ENCODE measurements at places on chromosomes 5 and 9.

DNA sequence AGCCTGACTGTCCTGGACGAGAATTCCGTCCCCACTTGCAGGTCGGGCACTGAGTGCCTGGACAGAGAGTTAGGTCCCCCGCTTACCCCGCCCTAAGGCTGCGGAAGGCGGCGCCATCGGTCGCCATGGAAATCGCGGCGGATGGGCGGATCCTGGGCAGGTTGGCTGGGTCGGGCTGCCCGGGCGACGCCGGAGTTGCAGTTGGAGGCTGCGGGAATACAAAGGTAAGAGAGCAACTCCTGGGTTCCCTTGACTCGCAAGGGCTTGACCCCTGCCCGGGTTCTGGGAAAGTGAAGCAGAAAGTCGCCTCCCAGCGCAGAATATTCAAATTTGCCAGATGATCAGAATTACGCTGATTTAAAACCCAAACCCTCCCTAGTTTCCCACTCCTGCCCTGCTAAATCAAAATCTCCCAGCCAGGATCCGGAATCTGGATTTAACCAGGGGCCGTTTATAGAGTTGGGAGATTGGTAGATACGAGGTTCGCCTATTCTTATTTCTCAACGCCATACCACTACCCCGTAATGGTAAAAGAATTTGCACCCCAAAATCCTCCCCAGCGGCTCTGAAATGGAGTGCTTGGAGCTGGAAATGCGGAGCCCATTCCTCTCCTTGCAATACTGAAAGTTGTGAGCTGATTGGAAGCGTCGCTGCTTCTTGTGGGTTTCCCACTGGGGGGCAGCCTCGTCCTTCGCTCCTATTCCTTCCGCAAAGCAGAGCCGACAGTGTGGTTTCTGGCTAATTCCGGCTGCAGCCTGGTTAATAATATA lies 156.4 kb upstream of the RASEF start:
- DNase-seq: peak; percentile 88

DNA sequence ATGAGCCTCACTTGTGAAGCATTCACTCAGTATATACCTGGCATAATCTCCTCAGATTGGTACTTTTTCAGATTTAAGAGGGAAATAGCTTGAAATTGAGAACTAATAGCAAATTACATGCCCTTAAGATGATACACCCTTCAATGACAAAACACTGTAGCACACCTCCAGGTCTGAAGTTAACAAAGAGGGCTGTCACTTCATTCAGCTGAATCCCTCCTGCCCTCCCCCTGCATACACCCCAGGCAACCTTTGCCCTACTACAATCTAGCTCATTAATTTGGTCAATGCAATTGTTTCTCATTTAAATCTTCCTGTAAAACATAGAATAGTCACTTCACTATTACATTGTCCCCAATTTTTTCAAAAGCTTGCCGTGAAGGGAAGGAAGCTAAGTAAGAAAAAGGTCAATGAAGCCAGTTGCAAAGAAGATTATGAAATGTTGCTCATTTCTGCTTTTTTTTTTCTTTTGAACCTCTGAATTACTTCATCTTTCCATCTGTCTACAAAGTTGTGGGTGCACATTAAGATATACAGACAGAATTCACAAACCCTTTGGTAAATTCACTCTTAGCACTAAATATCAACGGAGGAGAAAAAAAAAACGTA lies 294.8 kb upstream of the PTGER4 start:
- no peak for DNase-seq

- no peak for DNase-seq
These were observed 657.1 kb upstream of the CDH10 start for GRCh38 chr5:25301836-25302235.

DNA sequence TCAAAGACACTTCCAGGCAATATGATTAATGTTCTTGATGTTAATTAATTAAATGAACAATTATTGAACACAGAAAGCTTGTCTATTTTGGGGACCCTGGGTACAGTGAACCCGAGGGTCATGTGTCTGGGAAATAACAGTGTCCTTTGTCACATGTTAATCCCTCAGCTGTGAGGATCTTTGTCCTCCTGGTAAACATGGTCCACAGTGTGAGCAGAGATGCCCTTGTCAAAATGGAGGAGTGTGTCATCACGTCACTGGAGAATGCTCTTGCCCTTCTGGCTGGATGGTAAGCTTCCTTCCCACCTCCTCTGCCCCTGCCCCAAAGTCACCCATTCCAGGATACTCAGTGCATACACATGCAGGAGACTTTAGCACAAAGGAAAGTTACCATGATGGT lies 107.9 kb downstream of the MEGF10 start:
- no peak for DNase-seq

DNA sequence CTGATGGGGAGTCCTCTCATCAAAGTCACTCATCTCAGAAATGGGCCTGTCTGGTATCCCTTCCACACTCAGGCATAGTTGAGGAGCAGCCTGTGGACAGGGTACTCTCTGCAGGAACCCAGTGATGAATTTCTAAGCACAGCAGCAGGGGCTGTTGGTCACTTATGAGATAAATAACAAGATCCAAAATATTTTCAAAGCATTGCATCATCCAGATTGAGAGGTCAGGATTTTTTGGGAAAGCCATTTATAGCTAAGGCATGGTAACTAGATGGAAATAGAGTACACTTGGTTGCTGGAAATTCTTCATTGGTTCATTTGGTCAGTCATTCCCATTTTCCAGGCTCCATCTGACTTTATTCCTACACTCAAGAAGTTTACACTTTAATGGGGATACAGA lies 246.8 kb upstream of the RAI14 start:
- DNase-seq: no peak

GRCh38 chr5:177497292-177498012 lies at the start of gene PDLIM7:
Gene PDLIM7 (minus strand): TSS chr5:177497604. CDS start chr5:177496512, 1,092 bp downstream.
- peak; percentile 98 for DNase-seq

DNA sequence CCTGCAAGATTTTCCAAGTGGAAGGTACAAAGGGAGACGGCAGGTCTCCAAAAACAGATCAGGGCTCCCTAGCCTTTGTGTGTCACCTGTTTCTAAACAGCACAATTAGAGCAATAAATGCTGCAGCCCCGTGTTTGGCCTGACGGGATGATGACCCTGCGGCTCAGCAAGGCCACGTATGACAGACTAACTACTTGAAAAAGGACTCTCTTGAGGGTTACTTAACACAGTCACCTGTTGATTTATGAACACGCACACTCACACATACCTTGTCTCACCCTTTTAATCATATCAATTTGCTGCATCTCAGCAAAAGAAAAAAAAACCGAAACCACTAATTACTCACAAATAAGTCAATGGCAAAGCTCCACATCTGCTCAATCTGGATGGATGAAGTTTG lies 199.6 kb upstream of the GAS1 start:
- DNase-seq: no peak

GRCh38 chr9:132410642-132411041 lies 631 bp downstream of the CFAP77 start:
- peak; percentile 23 for DNase-seq

GRCh38 chr9:127078336-127078735 lies 44.1 kb downstream of the ANGPTL2 start:
- no peak for DNase-seq

DNA sequence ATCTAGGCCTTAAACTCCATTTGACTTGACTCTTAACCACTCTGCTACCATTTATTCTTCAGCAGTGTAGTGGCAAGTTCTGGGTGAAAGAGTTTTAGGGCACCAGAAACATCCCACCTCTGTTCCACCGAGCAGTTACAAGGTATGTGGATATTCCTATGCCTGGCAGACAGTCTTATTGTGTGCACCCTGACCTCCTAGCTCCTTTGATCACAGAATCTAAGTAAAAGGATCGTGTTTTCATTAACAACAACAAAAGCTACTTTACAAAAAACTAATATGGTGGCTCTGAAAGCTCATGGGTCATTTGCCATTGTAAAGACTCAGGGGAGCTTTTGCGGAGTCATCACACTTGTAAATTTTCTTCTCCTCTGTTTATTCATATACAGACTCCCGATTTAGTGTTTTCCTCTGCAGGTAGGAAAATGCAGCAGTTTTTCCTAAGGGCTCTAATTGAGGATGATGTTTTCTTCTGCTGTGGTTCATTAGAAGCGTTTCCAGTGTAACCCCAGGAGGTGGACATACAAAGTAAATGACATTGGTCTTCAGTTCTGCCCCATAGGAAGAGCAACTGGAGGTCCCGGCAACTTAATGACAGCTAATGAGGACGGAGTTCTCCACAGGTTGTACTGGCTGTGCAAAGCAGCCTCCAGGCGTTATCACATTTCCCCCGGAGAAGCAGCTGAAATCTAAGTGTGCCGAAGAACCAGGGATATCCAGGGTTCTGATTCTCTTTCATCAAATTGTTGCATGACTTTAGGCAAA lies 78.2 kb downstream of the ATP10B start:
- peak; percentile 7 for DNase-seq

DNA sequence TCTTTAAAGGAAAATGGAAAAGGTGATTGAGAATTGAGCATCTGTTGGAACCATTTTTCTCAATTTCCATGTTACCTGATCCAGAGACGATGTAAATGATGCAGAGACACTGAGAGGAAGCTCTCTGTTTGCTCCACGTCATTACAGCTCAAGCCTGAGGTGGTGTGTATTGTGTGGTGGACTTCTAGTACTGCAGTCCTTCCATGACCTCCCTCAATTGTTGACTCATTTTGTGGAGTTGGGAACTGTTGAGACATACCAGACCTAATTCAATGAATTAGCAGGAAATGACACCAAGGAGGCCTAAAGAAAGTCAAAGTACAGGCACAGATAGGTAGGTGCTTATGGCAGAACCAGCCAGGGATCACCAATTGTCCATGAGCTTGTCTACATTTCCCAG lies 15.6 kb upstream of the LVRN start:
- no peak for DNase-seq

Measured in neural progenitor cell (in vitro differentiated cells).